ENCODE measurements at places on chromosomes 16 and 17.

GRCh38 chr16:2769675-2770056 is 7.4 kb downstream of the ELOB start:
- no peak for DNase-seq

DNA sequence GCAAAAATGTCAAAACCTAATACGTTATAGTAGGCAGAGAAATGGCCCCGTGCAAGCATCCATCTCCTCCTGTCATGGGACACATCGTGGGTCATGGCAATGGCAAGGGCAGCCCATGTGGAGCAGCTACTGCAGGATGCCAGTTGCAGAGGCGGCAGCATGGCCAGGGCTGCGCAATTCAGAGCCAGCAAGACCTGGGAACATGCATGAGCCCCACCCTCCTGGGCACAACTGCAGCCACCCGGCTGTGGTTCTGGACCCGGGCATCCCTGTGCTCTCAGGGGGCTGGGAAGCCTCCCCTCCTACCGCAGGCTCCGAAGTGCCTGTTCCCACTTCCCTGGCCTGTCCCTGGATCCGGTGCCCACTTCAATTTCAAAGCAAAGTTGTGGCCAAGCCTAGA is 203.6 kb downstream of the CPPED1 start:
- DNase-seq: no peak

GRCh38 chr17:3796110-3796821 is 4.7 kb downstream of the ITGAE start:
- no peak for DNase-seq

- peak; percentile 4 for DNase-seq
These were observed 36.8 kb downstream of the TNRC6C start for GRCh38 chr17:77995146-77995852.

DNA sequence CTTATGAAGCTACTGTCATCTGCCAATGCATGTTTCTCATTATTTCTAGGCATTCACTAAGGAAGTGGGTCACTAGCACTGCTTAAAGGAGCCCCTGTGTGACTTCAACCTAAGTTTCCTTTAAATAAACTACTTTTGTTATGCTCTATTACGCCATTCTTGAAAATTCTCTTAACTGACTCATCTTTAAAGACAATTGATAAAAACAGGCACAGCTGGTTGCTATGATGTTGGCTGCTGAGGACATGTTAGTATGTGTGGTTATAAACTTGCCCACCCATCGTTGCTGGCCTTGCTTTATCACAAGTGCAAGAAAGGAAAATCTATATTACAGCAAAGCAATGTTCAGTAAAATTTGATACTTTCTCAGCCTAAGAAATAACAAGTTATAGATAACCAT is 75.8 kb upstream of the CNTNAP4 start:
- DNase-seq: no peak

DNA sequence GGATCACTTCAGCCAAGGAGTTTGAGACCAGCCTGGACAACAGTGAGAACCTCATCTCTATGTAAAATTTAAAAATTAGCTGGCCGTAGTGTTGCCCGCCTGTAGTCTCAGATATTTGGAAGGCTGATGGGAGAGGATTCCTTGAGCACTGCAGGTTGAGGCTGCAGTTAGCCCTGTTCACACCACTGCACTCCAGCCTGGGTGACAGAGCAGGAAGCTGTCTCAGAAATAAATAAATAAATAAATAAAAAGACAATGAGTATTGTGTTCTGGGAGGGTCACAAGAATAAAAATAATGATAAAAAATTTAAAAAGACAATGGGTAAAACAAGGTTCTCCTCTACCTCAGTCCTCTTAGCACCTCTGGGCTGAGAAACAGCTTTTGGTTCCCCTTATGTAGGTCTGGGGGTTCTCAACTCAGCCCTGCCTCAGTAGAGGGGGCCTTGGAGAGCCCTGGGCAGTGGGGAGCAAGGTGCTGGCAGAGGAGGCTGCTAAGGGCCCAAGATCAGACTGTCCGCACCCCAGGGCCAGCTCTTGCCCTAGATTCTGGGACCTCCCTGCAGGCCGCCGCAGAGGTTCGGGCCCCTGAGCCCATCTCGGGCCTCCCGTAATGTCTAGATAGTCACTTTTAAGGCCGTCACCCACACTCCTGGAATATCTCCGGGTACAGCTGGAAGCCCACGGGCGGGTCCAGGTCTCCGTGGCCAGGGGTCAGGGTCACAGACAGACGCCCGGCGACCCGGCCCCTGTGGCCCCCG is 3.4 kb downstream of the ZNF764 start:
- DNase-seq: no peak

DNA sequence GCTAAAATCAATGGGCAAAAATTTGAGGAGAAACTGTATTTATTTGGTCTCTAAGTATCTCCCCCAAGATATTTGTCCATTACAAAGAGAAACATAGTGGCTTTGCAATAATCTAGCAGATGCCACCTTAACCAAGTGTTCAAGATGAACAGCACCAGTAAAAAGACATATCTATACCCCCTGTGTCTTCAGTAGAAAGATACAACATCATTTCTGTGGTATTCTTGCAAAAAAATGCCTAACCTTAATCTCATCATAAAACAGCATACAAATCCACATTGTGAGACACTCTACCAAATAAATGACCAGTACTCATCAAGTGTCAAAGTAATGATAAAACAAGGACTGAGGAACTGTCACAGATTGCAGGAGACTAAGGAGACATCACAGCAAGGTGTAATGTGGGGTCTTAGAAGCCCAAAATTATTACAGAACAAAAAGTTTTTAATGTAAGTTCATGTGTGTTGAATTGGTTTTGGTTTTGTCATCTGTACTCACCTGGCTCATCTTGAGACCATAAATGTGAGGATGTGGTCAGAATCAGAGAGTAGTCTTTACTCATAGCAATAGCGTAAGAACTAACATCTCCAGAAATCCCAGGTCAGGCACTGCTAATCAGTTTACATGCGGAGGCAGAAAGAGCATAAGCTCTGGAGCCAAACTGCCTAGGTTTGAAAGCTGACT is 77.2 kb downstream of the AATF start:
- DNase-seq: no peak

GRCh38 chr17:58086953-58087352 is 3.7 kb downstream of the DYNLL2 start:
- DNase-seq: no peak

- DNase-seq: no peak
These were observed 9.2 kb upstream of the TSPOAP1 start for GRCh38 chr17:58337600-58338453.

DNA sequence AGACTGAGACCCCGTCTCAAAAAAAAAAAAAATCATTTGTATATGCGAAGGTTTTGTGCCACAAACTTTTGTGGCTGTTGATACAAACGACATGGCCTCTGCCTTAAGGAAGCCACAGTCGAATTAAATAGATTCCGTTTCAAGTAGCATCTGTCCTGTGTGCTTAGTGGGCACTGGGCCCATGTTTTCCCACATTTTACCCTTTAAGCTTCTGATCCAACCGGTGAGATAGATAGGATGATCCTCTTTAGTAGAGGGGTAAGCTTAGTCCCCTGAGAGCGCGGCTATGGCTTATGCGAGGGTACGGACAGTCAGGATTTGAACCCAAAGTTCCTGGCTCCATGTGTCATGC is 776 bp upstream of the TMEM219 start:
- DNase-seq: no peak

DNA sequence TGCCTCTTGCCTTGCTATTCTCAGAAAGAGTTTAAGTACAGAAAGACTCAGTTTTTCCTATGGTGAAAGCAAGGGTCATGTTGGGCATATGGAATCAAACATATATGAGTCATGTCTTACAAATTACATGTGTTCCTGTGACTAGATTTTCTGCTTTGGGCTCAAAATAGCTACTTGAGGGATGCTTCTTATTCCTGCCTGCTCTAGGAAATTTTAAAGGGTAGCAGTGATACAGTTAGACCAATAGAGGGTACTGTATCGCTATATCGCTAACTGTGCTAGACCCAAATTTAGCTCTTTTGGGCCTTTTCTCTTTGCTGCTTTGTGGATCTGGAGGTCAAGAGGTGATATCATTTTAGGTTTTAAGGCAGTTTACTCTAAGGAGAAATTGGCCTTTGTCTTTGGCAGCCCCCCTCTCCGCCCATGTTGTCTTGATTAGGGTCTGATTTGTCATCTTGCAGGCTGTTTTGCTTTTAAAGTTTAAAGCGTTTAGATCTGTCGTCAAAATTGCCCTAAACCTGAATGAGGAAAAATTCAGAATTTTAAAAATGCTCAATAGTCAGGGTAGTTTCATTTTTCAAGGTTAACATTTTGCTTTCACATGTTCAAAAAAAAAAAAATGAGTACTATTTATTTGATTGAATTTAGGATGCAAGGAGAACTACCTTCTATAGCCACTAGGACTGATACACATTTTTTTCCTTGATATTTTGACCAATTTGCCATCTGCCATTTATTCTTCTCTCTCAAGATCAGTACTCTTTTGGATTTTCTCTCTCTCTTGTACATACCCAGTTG is 8.8 kb downstream of the NFATC3 start:
- no peak for DNase-seq

DNA sequence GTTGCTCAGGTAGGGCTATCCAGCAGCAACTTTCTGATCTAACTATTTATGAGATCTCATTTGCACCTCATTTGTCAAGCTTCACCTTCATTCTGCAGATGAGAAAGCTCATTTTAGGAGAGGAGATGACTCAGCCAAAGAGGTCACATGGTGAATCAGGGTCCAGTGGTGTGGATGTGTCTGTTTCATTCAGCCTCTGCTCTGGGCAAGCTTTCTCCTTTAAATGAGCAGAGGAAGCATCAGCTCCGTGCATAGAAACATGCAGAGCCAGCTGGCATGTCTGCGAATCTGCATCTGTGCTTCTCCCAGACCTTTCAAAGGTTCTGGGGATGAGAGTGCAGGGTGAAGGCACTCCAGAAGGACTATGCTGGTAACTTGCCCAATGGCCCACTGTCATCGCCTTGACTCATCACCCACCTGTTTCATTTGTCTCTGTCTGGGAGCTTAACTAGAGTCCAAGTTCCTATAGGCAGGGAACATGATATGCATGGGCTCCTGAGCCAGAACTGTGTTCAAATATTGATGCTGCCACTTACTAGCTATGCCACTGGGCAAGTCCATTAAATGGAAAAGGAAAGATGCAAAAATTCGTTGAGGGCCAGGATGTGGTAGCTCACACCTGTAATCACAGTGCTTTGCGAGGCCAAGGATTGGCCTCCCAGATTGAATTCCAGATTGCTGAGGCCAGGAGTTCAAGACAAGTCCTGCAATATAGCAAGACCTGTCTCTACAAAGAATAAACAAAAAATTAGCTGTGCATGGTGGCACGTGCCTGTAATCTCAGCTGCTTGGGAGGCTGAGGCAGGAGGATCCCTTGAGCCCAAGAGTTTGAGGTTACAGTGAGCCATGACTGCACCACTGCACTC is 67.1 kb upstream of the NLK start:
- DNase-seq: no peak

DNA sequence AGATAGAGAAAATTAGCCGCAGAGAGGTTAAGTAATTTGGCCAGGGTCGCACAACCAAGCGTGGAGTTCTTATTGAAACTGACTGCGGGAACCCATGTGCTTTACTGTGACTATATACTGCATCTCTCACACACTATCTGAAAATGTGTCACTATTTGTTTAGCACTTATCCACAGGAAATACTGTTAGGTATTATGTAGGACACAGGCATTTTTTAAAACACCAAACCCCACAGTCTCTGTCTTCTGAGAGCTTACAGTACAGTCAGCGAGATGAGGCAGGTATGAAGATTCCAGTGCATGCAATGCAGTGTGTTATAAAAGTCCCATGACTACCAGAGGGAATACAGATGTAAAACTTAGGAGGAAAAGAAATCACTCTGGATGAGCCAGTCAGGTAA is 11.3 kb downstream of the RBL2 start:
- no peak for DNase-seq

- DNase-seq: no peak
These were observed 19.9 kb upstream of the SLC16A5 start for GRCh38 chr17:75067856-75068255.

- no peak for DNase-seq
These were observed 957.8 kb upstream of the RBFOX1 start for GRCh38 chr16:6374821-6375220.

- DNase-seq: no peak
These were observed 10.3 kb upstream of the GAS7 start for GRCh38 chr17:10208604-10209193.

- no peak for DNase-seq
These were observed 1.5 kb upstream of the ELOB start for GRCh38 chr16:2778630-2778958.

DNA sequence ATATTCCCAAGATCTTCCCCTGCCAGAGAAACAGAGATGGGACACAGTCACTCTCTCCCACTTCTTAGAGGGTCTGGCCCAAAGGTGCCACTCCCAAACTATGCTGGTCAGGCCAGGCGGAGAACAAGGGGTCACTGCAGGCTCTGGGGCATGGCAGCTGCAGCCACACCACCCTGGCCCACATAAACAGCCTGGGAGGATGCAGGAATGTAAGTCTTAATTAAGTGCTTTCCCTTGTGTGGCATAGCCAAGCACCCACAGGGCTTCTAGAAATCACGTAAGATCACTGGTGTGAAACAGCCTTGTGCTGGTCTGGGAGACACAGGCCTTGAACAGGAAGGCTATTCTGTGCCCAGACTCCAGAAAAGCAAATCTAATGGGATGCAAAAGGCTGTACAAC is 31.5 kb downstream of the ABCC12 start:
- DNase-seq: no peak

- DNase-seq: no peak
These were observed 11.0 kb upstream of the CLUH start for GRCh38 chr17:2722611-2723010.

DNA sequence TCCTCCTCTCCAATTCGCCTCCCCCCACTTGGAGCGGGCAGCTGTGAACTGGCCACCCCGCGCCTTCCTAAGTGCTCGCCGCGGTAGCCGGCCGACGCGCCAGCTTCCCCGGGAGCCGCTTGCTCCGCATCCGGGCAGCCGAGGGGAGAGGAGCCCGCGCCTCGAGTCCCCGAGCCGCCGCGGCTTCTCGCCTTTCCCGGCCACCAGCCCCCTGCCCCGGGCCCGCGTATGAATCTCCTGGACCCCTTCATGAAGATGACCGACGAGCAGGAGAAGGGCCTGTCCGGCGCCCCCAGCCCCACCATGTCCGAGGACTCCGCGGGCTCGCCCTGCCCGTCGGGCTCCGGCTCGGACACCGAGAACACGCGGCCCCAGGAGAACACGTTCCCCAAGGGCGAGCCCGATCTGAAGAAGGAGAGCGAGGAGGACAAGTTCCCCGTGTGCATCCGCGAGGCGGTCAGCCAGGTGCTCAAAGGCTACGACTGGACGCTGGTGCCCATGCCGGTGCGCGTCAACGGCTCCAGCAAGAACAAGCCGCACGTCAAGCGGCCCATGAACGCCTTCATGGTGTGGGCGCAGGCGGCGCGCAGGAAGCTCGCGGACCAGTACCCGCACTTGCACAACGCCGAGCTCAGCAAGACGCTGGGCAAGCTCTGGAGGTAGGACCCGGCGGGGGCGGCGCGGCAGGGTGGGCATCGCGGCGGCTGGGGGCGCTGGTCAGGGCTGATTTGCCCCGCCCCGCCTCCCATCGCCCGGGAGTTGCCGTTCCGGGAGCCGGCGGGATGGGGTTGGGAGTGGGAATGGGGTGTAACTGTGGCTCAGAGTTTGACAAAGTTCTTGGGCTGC is 567 bp downstream of the SOX9 start:
- DNase-seq: no peak
